Cardiac muscle cell (in vitro differentiated cells and primary cell): ENCODE measurements at places on chromosomes 16 and 17.

DNA sequence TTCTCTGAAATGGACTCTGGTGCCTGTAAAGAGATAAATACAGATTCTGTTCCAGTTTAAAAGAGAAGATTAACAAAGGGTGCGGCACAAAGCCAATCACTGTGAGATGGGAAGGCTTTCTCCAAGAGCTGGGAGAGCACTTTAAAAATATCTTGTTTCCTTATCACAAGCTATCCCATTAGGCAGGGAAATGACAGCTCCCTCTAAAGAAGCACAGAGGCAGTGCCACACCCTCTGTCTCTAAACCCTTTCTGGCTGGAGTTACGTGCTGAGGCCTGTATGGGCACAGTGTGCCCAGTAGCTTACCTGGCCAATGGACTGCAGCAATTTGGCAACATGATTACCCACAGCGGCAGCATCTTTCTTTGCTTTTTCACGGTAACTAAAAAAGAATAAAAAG, 9.0 kb upstream of the TERB1 start:
- DNase-seq: peak; percentile 52

- DNase-seq: peak; percentile 27
Measured at GRCh38 chr17:39676198-39676819, 8.1 kb downstream of the PNMT start.

DNA sequence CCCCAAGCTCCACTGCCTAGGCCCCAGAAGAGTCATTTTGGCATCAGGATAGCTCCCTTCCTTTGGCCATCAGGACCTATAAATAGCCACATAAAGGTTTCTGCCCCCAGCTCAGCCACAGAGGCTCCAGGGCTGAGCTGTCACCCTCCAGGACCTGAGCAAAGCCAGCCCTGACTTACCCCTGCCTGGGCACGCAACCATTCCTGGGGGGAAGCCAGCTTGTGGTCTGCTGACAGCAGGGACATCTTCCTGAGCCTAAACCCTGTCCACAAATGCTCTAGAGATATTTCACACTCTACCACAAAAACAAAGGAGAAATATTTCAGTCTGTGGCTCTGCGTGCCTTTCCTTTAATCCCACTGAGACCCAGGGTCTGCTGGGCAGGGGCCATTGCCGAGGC, 123.7 kb upstream of the CCL2 start:
- peak; percentile 46 for DNase-seq

DNA sequence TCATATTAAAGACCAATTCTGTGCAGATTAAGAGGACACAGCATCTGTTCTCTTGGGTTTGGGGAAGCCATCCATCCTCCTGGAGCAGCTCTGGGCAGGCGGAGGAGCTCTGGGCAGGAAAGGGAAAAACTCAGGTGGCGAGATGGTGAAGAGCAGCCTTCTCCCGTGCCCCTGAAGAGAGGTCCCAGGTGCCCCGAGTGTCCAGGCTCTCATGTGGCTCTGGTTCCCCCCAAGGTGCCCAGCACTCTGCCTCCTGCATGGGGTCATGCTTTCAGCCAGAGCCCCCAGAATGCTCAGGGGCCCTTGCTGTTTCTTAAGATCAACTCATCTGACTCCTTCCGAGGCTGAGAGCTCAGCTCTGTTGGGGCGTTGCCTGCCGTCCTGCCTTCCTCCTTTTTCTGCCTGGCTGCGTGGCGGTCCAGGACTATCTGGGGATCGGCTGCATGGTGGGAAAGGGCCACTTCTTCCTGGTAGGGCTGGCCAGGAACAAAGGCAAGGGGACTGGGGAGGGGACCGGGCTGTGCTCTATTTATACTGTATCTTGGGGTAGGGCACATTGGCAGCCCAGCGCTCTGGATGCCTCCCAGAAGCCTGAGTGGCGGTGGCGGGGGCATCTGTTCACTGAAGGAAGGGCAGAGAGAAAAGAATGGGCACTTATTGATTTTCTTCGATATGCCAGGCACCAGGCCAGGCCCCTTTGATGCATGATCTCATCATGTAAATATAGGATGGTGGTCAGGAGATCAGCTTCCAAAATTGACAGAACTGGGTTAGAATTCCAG, 103.2 kb upstream of the SDK2 start:
- no peak for DNase-seq

DNA sequence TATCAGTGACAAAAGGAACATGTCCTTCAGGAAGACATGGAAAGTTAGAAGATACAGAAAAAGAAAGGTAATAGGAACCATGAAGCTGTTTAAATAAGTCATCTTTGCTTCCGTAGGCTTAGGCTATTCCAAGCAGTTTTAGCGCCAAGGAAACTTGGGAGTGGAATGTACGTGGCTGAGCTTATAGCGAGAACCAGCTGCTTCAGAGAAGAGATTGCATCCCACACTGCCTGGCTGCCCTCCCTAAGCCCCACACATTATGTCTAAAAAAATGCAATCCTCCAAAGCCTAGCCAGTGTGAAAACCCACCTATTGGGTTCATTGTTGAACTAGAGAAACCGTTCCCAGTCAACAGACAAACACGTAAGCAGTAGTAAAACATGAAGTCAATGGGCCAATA, 149.9 kb downstream of the SLC39A11 start:
- peak; percentile 24 for DNase-seq

GRCh38 chr17:77189148-77189547, 48.4 kb downstream of the SEC14L1 start:
- no peak for DNase-seq

DNA sequence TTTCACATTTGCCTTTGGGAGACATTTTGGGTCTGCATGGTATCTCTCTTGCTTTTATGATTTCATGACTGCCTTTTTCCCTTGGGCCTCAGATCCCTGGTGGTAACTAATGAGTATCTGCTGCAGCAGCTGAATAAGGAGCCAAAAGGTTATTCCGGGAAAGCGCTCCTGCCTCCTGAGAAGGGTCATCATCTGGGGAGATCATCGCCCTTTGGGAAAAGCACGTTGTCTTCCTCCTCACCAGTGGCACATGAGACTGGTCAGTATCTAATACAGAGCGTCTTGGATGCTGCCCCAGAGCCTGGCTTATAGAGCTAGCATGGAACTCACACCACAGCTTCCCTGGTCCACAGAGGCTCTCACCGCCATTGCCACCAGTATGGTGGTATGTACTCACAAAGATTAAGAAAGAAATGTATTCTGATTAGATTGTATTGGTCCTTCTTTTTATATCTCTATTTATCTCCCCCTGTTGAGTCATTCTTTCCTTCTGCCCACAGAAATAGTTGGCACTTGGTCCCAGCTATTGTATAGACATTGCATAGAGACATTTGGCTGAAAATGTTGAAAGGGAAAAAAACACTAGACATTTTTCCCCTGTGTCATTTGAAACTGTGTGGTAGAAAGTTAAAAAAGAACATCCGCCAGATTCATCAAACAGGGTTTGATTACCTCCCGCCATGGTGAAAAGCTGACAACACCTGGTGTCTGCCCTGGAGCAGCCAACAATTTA, 8.4 kb downstream of the TPPP3 start:
- DNase-seq: no peak

DNA sequence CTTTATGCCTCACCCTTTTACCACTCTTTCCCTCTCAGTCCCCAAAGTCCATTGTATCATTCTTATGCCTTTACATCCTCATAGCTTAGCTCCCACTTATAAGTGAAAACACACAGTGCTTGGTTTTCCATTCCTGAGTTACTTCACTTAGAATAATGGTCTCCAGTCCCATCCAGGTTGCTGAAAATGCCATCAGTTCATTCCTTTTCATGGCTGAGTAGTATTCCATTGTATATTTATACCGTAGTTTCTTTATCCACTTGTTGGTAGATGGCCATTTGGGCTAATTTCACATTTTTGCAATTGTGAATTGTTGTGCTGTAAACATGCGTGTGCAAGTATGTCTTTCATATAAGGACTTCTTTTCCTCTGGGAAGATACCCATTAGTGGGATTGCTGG, 597.3 kb downstream of the WWOX start:
- no peak for DNase-seq
